ENCODE measurements at places on chromosomes 12 and 14.

DNA sequence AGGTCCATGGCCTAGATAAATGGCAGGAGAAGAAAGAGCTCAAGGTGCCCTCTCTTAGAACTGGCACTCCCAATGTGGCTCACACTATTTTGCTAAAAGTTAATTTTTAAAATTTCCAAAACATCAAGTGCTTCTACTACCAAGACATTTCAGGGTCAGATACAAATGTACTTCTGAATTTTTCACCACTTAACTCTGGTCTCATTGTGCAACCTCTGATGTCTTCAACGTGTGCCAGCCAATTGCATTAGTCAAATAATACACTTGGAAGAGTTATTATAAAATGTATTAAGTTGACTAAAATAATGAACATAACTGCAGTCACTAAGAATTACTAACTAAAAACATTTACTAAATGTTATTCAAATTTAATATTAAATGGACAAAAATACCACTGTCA, 41.3 kb downstream of the SLC25A47 start:
- no peak for DNase-seq

DNA sequence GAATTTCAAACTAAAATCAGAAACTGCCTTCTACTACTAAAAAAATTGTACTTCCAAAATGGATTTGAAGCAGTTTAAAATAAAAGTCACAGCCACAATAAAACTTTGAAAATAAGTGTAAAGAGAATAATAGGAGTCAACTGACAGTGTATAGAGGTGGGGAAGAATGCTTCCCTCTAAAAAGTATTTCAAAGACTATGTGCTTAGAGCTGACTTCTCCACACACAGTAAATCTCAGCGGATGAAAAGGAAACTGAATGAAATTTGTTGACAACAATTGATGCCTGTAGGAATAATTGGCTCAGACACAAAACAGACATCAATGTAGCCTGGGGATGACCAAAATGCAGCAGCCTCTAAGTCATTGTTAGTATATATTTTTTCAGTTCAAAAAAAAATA, 7.9 kb downstream of the IGF1 start:
- no peak for DNase-seq

DNA sequence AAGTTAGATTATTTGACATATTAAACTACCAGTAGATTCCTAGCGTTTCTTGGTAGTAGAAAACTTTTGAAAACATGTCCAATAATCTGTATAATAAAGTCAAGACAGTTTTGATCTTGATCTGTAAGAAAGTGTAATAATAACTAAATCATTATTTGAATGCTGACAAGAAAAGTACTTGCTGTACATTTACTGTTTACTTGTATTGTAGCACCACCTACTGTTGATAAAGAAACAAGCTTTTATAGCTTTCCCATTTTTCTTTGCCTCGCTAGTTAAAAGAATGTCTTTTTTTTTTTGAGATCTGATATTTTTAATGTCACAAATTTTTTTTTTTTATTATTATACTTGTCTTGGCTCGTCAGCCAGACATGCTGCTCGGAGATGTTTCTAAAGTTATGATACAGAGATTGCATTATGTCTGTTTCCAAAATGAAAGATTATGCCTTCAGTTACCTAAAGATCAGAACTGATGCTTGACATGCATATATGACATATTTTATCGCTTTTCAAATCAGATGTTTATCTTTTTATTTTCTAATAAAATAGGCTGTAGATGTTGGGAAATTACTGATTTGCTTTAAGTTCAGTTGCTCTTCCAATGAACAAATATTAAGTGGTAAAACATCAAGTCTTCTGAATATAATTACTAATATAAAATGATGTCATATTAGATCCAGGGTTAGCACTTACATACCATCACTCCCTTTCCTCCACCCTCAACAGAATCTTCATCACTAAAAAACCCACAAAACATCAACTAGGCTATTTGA, 140.5 kb downstream of the AKAP6 start:
- DNase-seq, result peak; percentile 72

DNA sequence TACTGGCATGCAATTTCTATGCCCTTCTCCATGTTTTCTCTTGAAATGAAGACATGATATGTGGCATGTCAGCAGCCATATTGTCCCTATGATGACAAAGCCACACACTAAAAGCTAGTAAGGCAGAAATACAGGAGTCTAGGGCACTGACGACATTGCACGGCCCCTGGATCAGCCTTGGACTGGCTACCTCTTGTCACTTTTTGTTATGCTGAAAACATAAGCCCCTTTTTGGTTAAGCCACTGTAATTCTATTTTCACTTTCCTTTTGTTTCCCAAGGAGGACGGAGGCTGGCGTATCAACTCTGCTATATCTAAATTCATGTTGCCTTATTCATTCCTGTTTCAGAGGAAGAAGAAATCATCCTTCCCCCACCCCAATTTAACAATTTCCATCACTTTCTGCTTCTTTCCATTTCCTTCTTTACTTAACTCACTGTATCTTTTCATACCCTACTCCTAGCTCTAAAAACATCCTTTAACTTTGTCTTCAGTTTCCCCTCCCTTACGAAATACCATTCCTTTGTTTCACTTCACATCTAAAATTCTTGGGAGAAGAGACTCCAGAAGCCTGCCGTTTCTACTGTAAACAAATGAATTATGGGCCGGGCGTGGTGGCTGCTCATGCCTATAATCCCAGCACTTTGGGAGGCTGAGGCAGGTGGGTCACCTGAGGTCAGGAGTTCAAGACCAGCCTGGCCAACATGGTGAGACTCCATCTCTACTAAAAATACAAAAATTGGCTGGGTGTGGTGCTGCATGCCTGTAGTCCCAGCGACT, 364.1 kb downstream of the PCNX1 start:
- DNase-seq, result no peak

DNA sequence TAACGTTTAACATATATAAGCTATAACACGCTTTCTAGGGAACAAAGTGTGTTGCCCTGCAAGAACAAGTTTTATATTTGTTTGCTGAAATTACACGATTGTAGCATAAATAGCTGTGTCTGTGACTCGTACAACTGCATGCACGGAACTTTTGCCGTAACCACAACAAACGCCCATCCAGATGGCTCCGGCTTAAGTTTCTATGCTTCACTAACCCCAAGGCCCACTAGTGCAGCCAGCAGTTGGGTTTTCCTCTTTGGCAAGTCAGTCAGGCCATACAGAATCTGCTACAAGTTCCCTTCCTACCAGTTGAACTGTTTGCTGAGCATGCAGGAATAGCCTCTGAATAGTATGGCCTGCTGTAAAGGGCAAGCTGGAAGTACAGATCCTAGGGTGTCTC, 12.1 kb downstream of the CSRP2 start:
- DNase-seq, result peak; percentile 79

DNA sequence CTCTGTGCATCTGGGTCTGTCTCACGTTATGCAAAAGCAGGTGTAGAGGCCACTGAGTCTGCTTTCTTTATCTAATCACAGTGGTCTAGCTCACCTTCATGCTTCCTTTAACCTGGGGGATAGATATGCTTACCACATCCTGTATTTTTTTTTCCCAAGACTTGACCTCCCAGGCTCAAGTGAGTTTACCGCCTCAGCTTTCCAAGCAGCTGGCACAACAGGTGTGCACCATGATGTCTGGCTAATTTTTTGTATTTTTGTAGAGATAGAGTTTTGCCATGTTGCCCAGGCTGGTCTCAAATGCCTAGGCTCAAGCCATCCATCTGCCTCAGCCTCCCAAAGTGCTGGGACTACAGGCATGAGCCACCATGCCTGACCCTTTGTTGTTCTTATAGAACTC, 236.0 kb downstream of the ATP23 start:
- no peak for DNase-seq

- peak; percentile 86 for DNase-seq
Observed at GRCh38 chr14:69606258-69607184, 4.9 kb upstream of the SUSD6 start.

DNA sequence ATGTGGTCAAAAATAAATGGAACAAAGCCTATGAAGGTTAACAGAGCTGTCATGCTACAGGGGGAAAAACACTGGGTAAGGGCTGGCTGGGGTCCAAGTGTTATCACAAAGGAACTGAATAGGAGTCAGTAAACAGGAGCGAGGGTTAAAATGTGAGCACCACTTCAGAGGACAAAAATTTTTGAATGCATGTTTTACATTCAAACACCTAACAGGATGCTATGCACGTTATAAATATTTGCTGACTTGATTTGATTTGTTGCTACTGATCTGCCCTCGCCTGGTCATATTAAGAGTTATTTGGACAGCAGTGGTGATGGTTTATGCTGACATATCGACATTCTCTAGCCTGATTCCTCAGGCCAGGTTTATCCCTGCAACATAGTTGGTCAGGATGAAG, 7.4 kb upstream of the KTN1 start:
- no peak for DNase-seq

- no peak for DNase-seq
Observed at GRCh38 chr12:25681580-25681979, 128.5 kb upstream of the LMNTD1 start.

DNA sequence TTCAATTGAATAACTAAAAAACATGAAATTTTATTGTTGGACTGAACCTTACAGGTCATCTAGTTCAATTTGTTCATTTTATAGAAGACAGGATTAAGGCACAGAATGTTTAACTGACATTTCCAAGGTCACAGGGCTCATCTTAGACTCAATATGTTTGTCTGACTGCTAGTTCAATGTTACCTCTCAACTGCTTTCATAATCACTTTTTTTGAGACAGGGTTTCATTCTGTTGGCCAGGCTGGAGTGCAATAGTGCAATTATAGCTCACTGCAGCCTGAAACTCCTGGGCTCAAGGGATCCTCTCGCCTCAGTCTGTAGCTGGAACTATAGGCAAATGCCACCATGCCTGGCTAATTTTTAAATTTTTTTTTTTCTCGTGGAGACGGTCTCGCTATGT, 24.4 kb upstream of the ITGA5 start:
- no peak for DNase-seq

- no peak for DNase-seq
Observed at GRCh38 chr14:76640923-76641395, 120.3 kb upstream of the VASH1 start.

- peak; percentile 60 for DNase-seq
Observed at GRCh38 chr14:65169351-65169750, 67.0 kb upstream of the MAX start.

GRCh38 chr12:62082448-62082847, 177.8 kb upstream of the USP15 start:
- no peak for DNase-seq

- no peak for DNase-seq
Observed at GRCh38 chr12:102425109-102426039, 55.0 kb downstream of the IGF1 start.

GRCh38 chr12:25384893-25385248, 134.1 kb upstream of the KRAS start:
- DNase-seq, result no peak

DNA sequence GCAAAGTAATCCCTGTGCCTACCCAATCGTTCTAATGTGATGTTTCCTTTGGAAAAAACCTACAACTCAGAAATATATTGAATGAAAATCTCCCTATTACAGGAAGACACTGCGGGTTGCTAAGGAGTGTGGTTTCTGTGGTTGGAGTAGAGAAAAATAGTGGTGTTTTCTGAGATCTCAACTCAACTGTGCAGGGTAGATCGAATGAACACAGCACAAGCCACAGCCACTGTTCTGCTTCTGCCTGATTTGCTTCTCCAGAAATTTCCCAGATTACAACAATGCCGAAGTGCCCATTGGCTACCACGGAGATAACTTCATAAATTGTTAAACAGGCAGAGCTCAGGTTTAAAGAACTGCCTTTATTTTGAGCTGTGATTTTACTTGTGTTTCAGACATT, 480.4 kb downstream of the DIO2 start:
- DNase-seq, result no peak

DNA sequence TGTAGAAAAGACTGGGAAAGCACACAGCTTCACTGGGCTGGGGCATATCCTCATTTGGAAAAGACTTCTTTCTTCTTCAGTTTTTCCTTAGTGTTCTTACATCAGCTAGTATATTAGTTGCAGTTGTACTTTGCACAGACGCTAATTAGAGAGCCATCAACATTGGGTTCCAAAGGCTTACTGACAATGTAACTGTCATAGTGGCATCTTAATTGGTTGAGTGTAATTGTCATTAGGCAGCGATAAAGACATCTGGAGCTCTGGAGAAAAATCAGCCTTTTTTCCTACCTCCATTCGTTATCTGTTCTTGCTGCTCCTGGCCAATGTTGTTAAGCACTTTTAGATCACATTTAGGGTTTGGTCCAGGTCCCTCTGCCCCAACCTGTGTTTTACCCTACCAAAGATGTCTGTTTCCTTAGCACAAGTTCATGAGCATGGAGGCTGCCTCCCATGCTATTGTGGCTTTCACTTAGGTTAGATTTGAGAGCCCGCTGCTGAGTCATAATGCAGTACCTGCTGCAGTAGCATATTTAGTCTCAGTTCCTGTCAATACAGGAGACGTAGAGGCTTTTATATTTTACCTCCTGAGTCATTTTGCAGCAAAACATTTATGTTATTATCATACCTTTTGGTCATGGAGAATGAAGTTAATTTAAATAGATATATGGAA, 49.2 kb downstream of the FBXW8 start:
- DNase-seq, result no peak

GRCh38 chr12:32939801-32940200, 43.2 kb upstream of the PKP2 start:
- no peak for DNase-seq

DNA sequence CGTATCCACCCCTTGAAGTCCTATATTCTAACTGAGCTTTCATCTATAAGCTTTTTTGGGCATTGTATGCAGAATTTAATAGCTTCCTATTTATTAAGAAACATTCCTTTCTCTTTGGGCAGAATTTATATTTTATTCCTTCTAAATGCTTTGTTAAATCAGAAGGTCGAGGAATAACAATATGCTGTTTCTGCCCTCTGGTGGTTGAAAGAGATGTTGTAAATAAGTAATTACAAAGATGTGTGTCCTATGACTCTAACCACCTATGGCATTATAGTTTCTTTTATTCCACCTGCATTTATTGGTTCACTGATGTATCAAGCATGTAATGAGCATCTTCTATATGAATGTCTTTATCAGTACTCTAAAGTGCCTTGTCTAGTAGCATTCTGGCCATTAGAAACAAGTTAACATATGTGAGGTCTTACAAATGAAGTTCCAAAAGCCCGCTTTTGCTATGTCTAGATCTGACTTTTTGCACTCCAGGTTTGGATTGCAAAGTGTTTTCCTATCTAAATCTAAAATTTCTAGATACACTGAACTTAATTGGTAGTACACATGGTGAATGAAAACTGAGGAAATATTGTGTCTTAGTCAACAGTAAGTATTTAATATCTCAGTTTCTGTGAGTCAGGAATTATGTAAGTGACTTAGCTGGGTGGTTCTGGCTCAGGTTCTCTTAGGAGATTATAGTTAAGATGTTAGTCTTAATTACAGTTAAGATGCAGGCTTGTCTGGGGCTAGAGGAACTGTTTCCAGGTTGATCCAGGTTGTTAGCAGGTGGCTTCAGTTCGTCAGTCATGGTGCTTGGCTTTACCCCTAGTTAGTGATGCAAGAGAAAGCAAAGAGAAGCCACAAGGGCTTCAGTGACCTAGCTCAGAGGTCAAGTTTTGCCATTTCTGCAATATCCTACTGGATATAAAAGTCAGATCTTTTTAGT, 57.5 kb downstream of the PLEKHA5 start:
- DNase-seq, result peak; percentile 74

DNA sequence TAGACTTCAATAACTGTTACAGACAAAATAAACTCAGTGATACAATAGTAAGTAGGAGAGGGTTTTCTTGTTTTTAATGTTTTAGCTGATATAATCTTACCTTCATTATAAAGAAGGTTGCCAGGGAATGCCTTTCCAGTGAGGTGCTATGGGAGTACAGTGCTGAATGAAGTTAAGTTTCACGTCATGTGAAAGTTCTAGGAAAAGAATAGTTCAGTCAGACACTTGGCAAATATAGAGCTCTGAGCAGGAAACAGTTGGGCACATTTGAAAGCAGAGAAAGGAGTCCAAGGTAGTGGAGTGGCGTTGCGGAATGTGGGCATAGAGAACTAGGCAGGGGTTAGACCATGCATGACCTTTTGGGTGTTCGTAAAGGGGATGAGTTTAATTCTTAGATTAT, 88.6 kb upstream of the DCN start:
- DNase-seq, result no peak

All from fibroblast of villous mesenchyme (primary cell).